ENCODE measurements at places on chromosomes 3 and 15. TPM values are rescaled to one million over a fixed set of nuclear protein-coding genes. Genes with fewer than 3 reads are reported as not detected.

Gene ABHD14A
- 6.6 TPM for total RNA-seq

Gene FGD5
- 134 TPM for total RNA-seq

Gene PLSCR5
- not detected for total RNA-seq

Gene GCNT3
- not detected for total RNA-seq

Gene REC114
- total RNA-seq, result not detected

Gene GP5
- total RNA-seq, result not detected

Gene PTX3
- 172 TPM for total RNA-seq

Gene ATP8B4
- not detected for total RNA-seq

DNA sequence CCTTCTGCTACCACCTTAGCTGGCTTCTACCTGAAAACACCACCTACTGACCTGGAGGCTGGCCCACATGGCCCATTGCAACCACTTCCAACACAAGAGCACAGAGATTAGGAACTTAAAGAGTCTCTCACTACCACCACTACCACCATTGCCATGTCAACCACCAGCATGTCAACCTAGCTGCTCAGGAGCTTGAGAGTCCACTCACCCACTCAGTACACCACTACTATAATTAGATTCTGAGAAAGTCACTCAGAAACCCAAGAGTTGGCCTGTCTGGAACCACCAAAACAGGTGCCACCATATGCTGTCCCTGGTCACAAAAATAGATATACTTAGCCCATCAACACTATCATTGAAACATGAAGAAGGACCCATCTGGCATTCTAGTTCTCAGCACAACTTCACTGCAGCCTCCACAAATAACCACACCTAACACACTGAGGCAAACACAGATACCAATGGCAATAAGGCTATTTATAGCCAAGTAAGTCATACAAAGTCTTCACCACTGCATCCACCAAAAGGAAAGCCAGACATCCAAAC lies 806.7 kb upstream of the EPHA6 start:
- no peak for DNase-seq

- DNase-seq, result no peak
Observed at GRCh38 chr3:167811031-167811430, 75.5 kb downstream of the SERPINI1 start.

GRCh38 chr3:139957844-139958243 lies 22.9 kb downstream of the CLSTN2 start:
- DNase-seq, result no peak

GRCh38 chr15:64633332-64633731 lies 142.1 kb downstream of the RBPMS2 start:
- no peak for DNase-seq

DNA sequence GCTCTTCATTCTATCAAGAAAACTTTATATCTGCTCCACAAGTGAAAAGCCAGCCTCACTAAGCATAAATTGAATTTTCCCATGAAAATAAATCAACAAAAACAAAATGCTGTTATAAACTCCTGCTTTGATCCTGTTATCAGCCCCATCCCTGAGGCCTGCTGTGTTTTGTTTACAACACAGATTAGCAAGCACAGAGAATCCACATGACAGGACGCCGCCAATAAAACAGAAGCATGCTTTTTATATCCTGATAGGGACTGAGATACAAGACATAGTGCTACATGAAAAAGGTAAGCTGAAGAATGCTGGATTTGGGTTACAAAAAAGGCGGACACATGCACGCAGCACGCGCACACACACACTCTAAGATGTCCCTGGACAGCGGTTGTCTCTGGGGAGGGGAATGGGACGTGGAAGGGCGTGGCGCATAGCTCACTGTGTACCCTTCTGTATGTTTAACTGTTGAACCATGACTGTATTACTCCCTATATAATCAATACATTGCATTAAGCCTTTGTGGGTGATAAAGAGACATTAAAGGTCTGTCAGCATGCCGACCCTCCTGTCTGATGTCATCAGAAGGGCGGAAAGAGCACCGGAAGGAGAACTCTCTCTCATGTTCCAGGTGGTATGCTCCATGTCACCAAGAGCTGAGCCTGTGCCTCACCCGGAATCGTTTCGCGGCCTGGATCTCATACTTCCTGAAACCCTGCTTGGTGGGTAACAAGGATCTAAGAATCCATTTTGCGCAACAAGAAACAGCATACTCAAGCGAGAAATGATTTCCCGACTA lies 93.9 kb downstream of the IQSEC1 start:
- DNase-seq, result no peak

- DNase-seq, result no peak
Observed at GRCh38 chr15:60795889-60796288, 316.9 kb upstream of the ICE2 start.
